Left kidney (tissue), 8 donors: ENCODE measurements at places on chromosomes 7 and 10.
A peak's percentile ranks its signal among the peaks of the same experiment; 100 is the strongest.

GRCh38 chr7:33356336-33356735, 227.0 kb downstream of the BBS9 start:
- DNase-seq: no peak

DNA sequence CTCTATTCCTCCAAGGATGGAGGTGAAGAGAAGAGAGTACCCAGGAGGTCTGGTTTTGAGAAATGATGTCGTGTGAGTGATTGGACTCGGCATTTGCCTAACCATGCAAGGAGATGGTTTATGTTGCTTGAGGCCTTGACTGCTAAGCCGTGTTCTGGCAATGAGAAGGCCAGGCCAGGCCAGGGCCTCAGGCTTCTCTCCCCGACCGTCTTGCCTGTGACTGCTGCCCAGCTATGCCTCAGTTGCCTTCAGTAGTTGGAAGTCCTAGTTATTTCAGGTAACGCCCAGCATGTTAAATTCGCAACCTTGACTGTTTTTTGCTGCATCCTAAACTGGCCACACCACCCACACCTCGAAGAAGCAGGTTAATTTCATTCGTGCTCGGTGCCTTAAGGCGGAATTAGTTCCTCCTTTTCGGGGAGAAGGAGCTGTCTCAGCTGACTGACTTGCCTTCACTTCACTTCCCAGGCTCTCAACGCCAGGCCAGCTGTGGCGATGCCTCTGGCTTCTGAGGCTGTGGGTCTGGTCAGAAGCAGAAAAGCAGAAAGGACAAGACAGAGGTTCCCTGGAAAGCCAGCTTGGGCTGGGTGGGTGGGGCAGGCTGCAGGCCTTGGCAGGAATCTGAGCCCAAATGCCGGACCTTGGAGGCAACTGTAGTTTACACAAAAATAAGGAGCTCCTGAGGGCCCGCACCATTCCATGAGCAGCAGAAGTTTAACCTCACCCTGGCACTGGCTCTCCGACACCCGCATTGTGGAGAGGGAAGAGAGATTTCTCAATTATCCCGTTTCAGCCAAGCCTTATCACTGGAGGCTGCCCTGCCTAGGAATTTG, 61.9 kb upstream of the SAMD8 start:
- no peak for DNase-seq

- DNase-seq: peak; percentile 56
Observed at GRCh38 chr7:94888551-94888950, 18.8 kb upstream of the PPP1R9A start.

DNA sequence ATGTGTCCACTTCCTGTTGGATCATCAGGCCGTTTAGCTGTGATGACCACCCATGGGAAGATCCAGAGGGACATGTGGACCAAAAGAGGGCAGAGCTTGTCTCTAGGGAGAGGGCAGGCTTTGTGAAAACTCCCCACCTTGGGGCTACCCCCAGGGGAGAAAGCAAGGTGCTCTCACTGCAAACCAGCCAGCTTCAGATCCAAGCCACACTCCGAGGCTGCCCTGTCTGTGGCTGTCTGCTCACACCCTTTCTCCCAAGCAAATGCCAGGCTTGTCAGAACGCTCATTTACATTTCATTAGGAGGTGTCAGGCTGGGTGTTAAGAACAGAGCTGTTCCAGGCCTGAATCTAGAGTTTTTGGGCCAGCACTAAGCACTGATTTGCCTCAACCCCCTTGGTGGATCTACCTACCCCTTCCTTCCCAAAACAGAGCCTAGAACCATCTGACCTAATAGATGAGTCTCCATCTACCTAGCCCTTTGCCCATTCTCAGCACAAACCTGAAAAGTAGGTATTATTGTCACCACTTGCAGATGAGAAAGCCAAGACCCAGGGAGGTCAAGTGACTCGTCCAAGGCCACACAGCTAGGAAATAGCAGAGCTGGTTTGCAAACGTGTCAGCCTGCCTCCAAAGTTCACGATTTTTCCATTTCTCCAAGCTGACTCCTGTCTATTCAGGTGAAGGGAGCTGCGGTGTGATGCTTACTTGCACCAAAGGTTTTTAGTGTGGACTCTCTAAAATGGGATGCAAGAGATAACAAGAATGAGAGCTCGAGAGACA, 130.9 kb downstream of the EMX2 start:
- no peak for DNase-seq

GRCh38 chr10:76177936-76178335, 746.5 kb downstream of the LRMDA start:
- no peak for DNase-seq

GRCh38 chr7:66832531-66833351, 88.3 kb upstream of the TMEM248 start:
- no peak for DNase-seq

DNA sequence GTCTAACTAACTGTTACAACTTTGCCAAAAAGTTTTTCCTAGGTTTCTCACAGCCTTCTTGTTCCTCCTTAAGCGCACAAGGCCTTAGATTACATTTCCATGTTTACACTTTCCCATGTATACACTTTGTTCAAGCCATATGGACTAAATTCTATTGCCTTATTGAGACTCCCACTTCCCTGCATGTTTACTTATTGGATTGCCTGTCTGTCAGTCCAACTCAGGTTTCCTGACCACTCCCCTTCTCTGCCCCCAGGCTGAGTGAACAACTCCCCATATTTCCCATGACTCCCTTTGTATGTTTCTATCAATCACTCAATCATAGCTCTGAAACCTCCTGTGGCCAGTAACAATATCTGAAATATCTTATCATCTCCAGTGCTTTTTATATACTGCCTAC, 43.0 kb downstream of the SLC25A40 start:
- DNase-seq: no peak

DNA sequence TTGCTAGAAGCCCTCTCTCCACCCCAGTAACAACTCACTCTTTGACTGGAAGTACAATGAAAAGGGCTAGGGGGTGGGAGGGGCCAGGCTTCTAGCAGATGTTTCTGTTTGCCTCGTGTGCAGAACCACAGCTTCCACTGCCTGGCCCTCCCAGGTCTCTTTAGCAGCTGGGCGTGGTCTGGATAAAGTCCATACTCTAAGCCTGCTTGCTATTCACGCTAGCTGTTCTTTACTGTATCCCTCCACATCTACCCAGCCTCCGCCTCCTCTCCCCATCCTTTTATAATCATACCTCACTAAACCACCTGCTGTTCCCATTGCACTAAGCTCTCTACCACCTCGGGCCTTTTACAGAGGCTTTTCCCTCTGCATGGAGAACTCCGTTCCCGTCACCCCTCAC, 288.8 kb downstream of the CAMK1D start:
- no peak for DNase-seq

DNA sequence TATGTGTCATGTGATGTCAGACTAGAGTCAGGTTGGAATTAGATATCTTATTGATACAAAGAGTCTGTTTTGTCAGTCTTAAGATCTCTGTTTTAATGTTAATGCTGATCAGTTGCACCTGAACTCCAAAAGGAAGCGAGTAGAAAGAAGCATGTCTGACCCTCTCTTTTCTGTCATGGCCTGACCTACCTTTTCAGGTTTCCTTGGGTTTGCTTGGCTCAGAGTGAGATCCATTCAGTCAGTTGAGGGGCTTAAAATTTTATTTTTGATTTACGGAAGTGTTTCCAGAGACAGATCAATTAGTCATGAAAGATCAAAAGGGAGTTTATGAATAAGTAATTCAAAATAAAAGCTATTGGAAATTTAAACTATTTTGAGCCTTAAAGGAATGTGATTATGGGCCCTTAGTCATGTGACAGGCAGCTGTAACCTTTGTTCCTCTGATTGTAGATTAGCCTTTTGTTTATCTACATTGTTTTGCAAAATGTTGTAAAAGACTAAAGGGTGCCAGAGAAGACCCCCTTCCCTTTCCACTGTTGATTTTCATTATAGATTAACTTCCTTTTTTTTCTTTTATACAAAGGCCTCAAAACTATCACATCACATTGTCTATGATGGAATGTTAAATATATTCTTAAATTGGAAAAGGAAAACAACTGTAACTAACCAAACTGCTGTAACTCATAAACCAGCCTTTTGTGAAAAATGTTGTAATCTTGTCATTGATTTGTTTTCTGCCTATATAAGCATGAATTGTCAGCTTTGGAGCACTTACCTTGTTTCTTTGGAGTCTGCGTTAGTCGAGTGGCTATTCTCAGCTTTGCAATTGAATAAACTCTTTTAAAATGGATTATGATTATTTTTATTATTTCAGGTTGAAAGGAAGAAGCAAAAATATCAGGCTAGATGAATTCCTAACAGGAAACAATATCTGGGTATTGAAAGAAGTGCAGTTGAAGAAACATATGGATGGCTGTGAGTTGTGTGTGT, 195.5 kb upstream of the MBL2 start:
- no peak for DNase-seq

DNA sequence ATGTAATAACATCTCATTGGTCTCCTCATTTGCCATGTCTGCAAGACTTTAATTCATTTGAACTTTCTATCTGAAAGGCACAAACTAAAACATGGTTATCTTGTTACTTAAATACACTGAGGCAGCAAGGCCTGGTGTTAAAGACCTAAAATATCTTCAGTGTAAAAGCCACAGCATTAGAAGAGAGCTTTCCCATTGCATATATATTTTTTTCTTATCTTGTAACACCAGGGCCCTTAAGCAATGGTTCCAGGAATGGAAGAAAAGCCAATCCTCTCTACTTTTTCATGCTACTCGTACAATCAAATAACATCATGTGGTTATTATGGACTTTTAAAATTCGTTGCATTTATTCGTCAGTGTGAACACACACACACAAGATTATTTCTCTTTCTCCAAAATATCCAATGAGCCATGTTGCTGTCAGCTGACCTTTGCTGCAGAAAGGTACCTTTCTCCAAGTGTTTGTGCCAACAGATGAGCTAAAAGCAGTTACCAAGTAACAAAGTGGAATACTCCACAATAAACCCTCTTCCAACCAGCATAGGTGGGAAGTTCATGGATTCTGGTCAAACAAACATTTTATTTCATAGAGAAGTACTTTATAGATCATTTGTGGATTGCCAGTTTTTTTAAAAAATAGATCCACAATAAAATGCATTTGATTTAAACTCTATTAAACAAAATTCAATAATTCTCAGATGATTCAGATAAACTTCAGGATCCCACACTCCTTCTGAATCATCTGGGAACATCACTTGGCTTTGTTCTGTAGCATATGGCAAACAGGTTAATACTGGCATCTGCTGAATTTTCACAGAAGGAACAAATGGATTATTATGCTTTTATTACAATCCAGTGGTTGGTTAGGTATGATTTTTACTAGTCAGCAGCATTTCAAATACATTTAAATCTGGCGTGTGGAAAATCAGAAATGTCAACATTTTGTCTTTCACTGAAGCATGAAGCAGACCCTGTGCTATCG, 63.3 kb upstream of the AGBL3 start:
- no peak for DNase-seq

- DNase-seq: no peak
Observed at GRCh38 chr10:1733720-1734119, 3.6 kb downstream of the ADARB2 start.

DNA sequence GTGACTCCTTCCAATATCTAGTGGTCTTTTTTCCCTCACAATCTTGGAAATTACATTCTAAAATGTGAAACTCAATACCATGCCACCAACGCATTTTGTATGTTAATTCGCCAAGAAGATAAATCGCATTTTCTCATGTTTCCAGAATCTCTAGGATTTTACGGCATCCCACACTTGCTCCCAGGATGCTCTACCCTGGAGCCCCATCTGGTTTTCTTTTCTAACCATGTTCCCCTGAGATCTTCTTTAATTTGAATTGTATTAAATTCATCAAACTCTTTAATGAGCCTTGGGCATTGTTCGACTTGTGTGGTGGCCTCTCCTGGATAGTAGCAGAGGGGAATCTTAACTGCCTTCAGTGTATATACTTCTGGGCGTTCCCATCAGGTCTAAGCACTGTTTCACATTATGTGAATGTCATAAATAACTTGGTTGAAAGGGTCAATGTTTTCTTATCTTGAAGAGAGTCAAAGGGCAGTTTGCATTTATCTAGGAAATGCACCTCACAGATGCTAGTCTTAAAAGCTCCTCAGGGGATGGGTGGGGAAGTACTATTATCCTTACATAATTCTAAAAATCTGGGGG, 169.1 kb upstream of the MEOX2 start:
- no peak for DNase-seq

DNA sequence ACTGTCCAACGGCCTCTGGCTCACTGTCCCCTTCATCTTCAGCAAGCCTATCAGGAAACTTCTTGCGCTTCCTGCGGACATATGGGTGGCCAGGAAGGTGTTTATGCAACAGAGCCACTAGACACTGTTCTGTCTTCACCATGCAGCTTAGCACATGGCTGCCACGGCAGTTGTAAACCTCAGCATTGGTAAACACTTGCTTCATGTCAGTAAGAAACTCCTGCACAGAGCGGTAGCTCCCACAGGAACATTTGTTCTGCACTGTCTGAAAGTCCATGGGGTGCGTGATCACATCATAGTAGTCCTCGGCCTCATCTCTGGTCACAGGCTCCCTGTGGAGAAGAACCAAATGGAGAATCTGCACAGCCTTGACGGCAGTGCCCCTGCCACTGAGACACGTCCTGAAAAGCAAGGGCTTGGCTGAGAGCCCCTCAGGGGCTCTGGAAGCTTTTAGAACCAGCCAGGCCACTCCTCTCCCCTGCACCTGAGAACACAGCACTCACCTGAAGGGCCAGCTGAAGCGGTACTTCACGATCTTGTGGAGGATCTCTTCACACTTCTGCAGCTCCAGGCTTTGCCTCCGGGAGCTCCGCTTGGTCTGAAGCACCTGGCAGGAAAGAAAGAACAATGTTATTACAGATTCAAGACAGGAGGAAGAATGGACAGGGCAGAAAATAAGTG, 8.8 kb downstream of the FZD9 start:
- DNase-seq: no peak

- DNase-seq: no peak
Observed at GRCh38 chr10:77202857-77203256, 434.8 kb downstream of the KCNMA1 start.

GRCh38 chr7:13414661-13415107, 574.8 kb downstream of the ETV1 start:
- DNase-seq: no peak

- no peak for DNase-seq
Observed at GRCh38 chr7:81973117-81973516, 203.3 kb upstream of the HGF start.

- no peak for DNase-seq
Observed at GRCh38 chr7:51101111-51101757, 215.4 kb downstream of the COBL start.

DNA sequence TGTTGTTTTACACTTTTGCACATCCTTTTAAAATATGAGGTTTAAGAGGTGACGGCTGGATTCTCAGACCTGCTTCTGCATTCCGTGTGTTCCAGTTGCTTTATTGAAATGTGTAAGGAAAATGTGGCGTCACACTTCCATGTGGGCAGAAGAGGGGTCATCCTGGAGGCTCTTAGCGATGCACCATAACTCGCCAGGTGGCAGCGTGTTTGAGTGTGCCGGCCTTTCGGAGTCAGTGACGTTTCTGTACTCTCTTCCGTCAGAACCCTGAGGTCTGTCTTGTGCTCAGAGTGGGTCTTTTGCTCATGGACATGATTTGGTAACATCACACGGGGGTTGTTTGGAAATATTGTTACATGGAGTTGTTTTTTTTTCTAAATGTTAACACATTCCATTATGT, 9.1 kb downstream of the PPP2R2D start:
- DNase-seq: no peak

GRCh38 chr10:92291921-92292845, 1.2 kb downstream of the MARCHF5 start:
- DNase-seq: peak; percentile 51

- no peak for DNase-seq
Observed at GRCh38 chr10:88154596-88155250, 291.3 kb downstream of the PTEN start.
